ENCODE measurements at places on chromosomes 12 and 14.
A peak's percentile ranks its signal among the peaks of the same experiment; 100 is the strongest.

- DNase-seq, result no peak
Observed at GRCh38 chr12:60644076-60644475, 1048.2 kb downstream of the SLC16A7 start.

- no peak for DNase-seq
Observed at GRCh38 chr14:22472935-22473854, 115.8 kb downstream of the DAD1 start.

- DNase-seq, result no peak
Observed at GRCh38 chr12:3193755-3194154, 116.6 kb downstream of the TSPAN9 start.

DNA sequence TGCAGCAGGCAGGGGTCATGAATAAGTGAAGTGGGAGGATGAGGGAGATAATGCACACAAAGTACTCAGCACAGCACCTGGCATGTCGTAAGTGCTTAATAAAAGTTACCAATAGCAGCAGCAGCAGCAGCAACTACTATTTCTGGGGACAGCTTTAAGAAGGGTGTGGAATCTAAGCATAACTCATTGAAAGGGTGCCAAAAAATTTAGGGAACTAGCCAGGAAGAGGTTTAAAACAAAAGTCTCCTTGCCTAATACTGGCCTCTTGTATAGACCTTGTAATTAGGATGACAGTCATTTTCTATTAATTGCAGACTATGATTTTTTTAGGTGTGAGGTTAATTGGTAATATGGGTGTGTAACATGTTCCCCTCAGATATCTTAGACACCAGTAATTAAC is 179.9 kb downstream of the PTPN11 start:
- DNase-seq, result no peak

- no peak for DNase-seq
Observed at GRCh38 chr14:78157494-78158437, 12.4 kb upstream of the NRXN3 start.

DNA sequence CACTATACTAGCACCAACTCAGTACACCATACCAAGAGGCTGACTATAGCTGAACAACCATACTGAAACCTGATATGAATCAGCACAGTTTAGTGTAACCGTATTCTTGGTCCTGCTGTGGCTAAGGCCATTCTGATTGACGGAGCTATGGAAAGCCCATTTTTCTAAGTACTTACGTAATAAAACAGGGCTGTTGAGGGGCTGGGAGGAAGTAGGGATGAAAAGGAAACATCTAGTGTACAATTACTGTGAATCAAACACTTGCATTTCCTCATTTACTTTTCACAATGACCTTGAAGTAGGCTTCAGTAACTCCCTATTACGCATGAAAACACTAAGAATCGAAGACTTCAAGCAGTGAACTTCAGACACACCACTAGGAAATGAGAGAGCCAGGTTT is 198.2 kb downstream of the BTG1 start:
- DNase-seq, result no peak

GRCh38 chr12:132558861-132559623 is 51.3 kb downstream of the LRCOL1 start:
- no peak for DNase-seq

DNA sequence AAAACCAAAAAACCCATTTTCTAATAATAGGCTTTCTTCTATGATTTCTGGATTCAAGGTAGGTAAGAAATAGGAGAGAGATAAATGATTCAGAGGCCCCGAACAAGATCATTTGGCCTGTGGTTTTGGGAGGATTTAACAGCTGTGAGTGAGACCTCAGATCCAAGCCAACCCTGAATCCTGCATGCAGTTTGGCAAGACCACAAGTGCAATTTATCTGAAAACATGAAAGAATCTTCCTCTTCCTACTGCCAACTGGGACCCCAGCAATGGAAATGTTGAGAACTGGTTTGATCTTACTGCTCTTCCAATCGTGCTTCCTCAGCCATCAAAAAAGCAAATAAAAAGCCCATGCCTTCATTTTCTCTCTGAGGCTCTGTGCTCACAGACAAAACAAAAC is 519.7 kb upstream of the TBX3 start:
- no peak for DNase-seq

DNA sequence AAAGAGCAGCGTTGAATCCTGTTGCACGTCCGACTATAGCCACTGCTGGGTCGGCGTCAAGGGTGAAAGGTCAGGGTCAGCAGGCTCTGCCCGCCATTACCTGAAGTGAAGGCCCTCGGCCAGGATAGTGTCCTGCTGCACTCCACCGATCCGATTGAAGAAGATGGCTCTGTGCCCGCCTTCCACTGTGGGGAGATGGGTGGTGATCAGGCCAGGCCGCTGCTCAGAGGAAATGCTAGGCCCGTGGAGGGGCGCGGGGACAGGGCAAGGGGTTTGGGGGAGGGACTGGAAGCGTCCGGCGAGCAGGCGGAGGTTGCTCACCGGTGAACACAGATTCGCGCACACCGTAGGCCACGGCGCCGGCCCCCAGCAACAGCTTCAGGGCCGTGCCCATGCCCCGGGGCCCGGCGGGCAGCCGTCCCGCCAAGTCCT is 352 bp downstream of the PHB2 start:
- no peak for DNase-seq

DNA sequence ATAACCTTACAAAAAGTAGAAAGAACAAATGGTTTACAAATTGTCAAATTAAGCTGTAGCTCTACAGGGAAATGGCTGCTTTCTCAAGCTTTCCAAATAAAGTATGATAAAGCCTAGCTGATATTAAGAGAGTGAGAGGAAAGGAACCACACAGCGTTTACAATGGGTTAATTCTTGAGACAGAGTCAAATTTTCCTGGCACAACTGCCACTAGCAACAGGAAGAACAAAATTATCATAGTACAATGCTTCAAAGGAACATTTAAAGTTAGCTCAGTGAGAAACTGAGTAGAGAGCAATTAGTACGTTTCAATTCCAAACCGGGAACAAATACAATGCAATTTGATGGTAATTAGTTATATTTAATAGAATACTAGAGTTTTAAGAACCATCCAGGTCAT is 116.0 kb downstream of the PPP1R12A start:
- DNase-seq, result no peak

DNA sequence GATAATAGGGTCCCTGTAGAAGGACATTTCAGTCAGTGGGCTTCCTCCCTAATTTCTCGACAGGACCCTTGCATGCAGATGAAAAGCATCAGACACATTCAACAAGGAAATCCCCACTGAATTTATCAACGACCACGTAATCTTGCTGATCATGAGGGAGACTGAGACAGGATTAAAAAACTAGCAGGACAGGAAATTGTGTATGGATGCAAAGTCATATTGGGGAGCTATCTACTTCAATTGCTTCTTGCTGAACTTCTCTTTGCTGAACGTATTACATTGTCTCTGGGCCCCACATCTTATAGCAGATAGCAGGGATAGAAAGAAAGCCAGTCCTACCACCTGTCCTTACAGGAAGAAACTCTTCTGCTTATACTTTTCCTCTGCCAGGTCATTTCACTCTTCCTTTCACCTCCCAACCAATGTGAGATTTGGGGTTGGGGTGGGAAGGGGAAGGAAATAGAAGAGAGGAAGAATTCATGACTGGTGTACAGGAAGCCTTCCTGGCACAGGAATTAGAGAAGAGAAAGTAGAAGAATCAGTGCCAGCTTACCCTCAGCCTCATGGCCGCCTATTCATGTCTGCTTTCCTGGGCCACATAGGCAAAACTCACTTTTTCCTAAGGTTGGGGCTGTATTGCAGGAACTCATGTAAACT is 333.3 kb downstream of the ZFP36L1 start:
- DNase-seq, result no peak

DNA sequence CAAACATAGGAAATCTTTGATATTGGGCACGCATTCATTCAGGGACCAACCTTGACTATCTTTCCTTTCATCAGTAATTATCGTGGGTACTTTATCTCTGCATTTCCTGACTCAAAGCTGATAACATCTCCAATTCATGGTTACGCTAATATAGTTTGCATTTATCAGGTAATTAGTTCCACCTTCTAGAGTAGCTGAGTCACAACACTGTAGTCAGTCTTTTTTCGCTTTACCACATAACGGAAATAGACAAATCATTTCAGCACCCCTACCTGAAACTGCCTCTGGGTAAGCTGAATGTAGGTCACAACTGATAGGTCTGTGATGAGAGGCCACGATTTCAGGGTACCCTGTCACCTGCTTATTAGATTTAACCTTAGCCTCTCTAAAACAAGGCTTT is 36.7 kb upstream of the IL22 start:
- DNase-seq, result no peak

GRCh38 chr12:89016970-89017778 is 335.1 kb downstream of the DUSP6 start:
- DNase-seq, result peak; percentile 83

- DNase-seq, result peak; percentile 6
Observed at GRCh38 chr14:37546621-37547447, 48.2 kb downstream of the FOXA1 start.

DNA sequence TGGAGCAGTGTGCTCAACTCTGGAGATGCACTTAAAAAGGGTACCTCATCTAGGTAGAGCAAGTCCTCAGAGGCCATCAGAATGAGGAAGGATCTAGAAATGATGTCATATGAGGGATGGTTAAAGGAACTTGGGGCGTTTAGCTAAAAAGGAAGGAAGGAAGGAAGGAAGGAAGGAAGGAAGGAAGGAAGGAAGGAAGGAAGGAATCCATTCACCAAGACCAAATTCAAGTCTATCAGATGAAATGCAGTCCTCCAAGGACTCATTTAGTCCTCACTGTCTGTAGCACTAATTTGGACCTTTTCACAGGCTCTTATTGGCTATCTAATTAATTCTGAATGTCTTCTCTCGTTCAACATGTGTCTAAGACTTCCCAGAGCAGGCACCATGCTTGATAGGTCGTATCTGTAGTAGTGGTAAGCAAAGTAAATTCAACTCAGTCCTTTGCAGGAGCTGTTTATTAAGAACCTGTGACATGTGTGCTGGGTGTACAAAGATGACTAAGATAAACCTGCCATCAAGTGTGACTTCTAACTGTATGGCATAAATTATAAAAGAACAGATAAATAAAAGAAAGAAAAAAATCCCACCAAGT is 63.5 kb downstream of the LLPH start:
- DNase-seq, result no peak

GRCh38 chr14:73452341-73453186 is 5.8 kb downstream of the NUMB start:
- no peak for DNase-seq

GRCh38 chr12:124566997-124567672 is at the start of gene NCOR2:
NCOR2 (minus strand) TSS chr12:124567612; CDS start chr12:124495251, 72,361 bp downstream.
- peak; percentile 53 for DNase-seq

GRCh38 chr12:93148412-93148811 is 219.3 kb upstream of the EEA1 start:
- DNase-seq, result no peak

Data from NCI-H2081 (cell line).